ENCODE measurements at places on chromosomes 4 and X.

DNA sequence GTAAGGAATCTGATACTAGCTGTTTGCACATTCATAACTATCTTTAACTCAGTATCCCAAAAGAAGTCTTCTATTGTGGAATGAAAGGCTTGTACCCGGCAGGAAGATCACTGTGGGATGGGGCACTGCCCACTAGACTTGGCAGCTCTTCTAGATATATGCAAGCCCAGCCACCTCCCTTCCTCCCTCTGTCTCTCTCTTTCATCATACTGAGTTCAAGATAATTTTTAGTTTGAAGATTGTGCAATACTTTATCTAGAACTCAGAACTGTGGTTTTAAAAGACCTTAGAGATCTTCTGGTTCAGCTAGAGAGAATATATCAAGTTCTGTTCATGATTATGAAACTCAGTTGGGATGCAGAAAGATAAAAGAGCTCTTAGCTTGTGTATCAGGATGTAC is 22.5 kb upstream of the GPR34 start:
- DNase-seq = no peak

DNA sequence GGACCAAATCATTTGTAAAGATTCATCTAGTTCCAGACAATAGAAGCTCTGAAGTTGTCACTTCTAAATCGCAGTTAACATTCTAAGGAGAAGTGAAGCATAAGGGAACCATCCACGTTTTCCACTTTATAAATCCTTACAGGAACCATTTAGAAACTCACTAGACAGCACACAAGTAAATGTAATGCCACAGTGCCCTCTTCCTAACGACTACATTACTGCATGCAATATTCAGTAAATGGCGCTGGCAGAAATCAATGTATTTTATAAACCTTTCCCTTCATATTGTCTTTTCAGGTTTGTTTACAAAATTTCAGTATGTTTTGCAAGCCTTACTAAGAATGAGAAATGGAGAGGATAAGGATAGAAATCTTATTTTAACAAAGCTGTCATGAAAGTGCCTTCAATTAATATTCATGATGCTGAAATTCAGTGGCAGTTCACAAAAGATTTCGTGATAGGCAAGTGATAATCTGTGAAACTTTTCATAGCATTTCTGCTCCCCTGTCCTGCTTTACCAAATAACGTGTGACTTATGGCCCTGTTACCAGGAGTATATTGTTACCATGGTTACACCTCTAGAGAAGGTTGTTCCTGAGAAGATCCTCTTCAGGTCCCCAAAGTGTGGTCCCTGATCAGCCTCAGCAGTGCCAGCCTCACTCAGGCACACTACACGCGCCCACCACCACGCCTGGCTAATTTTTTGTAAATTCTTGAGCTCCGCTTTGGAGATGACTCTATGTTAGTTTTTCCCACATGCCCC is 54.2 kb downstream of the TMA16 start:
- no peak for DNase-seq

GRCh38 chr4:7854697-7855370 is 84.8 kb downstream of the AFAP1 start:
- peak; percentile 42 for DNase-seq

DNA sequence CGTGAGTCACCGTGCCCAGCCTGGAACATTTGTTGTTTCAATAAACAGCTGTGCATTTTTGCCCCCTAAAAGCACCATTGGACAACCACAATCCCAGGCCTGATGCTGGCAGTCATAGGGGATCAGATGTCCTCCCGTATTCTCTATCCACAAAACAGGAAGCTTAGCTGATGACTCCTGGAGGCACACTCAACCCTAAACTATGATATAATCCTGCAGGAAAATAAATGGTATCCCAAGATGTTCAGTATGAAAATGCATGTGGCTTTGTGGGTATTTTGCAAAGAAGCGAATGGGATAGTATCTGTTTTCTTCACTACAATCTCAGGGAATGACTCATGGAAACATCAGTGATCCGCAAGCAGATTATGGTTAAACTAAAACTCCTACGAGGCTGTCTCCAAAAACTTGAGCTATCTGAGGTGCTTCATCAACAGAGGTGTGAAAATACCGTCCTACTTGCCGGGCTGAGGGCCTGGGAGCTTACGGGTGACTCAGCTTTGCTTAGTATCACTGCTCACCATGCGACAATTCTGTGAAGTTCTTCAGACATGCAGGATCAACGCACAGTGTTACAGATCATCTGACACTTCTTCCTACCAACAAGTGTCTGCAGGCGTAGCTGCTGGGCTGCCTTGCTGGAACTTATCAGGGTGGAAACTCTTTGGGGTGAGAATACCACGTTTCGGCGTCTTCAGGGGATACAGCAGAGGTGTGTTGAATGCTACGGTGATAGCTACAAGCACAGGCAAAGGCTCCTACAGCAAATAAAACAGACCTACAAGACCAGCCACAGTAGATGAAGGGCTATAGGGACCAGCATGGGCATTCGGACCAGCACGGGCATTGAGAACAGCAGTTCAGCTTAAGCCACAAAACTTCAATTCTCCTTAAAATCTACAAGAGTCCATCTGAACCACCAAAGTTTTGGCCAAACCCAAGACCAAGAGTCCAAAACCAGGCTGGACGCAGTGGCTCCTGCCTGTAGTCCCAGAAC is 148.5 kb downstream of the DHRSX start:
- DNase-seq = no peak

GRCh38 chrX:102950908-102951866 is 14.1 kb downstream of the RAB40AL start:
- peak; percentile 9 for DNase-seq

DNA sequence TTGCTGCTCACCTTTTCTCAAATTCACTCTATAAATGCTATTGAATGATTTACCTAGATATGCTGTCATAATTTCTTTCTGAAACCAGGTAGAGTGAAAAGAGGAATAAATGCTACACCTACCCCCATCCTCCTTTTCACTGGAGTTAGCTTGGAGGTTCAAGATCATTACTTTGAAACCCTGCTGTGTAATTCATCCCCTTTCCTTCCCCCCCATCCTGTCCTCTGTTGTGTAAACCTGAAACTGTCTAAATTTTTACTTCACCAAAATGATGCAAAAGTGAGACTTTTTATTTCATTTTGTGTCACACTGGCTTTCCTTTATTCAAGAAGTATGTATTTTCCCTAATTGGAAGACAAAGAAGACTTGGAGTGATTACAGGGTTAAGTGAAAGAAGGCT is 5.4 kb downstream of the ZCCHC18 start:
- DNase-seq = no peak

GRCh38 chrX:94524867-94525266 is 850.9 kb downstream of the FAM133A start:
- no peak for DNase-seq

DNA sequence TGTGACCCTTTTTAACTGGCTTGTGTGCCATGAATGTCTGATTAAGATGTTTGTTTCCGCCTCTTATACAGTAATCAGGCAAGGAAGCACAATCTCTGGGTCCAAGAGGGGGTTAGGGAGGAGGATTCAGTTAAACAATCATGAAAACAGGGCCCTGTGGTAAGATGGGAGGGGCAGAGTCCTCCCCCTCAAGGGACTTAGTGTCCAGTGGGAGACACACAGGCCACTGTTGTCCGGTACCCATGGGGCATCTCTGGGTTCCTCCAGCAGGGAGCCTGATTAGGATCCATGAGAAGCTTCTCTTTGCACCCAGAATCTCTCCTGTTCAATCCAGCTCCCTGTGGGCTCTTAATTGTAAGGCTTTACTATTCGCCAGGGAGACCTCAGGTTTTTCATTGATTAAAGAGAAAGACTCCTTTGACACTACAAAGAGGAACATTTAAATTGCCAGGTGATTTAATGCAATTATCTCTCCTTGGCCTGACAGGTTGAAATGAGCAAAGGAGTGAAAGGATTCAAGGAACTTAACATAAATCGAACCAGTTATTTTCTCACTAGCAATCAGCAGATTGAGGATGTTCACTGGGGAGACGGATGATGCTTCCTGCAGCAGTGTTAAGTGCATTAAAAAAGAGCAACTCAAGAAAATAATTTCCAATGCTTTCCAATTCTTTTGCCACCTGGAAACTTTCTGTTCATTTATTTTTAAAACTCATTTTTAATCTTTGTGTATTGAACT is 225.4 kb downstream of the PTTG2 start:
- no peak for DNase-seq

DNA sequence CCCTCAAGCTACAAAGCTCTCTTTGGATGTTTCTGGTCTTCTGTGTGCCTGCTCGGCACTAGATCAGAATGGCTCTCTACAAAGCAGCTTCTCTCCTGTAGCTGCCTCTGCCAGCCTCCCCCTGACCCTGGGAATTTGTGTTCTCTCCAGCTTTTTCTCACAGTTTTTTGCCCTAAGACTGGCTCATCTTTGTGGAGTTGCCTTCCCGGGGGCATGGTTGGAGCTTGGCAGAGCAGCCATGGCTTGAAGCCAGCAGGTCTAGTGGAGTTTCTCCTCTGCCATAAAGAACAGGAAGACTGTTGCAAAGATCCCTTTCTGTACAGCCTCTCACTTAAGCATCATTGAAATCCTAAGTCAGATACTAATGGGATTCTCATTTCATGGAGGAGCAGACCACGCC is 163.3 kb upstream of the MAMLD1 start:
- DNase-seq = no peak

- no peak for DNase-seq
These were observed 296.6 kb upstream of the DIPK2B start for GRCh38 chrX:45497290-45497689.

DNA sequence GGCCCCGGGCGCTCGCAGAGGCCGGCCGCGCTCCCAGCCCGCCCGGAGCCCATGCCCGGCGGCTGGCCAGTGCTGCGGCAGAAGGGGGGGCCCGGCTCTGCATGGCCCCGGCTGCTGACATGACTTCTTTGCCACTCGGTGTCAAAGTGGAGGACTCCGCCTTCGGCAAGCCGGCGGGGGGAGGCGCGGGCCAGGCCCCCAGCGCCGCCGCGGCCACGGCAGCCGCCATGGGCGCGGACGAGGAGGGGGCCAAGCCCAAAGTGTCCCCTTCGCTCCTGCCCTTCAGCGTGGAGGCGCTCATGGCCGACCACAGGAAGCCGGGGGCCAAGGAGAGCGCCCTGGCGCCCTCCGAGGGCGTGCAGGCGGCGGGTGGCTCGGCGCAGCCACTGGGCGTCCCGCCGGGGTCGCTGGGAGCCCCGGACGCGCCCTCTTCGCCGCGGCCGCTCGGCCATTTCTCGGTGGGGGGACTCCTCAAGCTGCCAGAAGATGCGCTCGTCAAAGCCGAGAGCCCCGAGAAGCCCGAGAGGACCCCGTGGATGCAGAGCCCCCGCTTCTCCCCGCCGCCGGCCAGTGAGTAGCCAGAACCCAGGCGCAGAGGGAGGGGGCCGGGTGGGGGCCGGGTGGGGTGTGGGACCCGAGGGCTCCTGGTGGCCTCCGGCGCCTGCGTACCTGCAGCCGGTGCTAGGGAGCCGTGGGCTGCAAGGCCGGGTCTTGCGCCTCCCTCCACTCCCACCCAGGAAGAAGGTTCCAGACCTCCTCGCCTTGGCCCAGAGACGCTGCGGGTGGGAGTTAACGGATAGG is 534 bp downstream of the MSX1 start:
- no peak for DNase-seq

GRCh38 chrX:129572422-129572821 is 32.4 kb downstream of the OCRL start:
- no peak for DNase-seq

- no peak for DNase-seq
These were observed 62.9 kb downstream of the BRCC3 start for GRCh38 chrX:155134255-155134654.

- DNase-seq = no peak
These were observed 30.3 kb downstream of the BMP3 start for GRCh38 chr4:81060587-81061343.

GRCh38 chrX:65706041-65706828 is 38.8 kb downstream of the MSN start:
- no peak for DNase-seq

GRCh38 chr4:95672811-95673210 is 124.0 kb upstream of the UNC5C start:
- no peak for DNase-seq

DNA sequence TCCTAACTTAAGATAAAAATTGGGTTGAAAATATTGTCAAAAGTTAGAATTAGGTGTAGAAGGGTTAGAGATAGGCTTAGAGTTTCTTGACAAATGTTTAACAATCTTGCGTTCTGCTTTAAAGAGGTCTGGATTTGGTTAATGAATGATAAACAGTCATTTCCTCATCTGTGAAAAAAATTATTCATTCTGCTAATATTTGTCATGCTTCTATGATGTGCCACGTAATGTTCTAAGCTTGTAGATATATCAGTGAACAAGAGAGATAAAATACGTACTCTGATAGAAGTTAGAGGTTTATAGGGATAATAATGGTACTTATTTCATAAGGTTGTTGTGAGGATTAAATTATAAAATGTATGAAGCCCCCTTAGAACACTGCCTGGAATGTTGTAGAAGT is 443.0 kb upstream of the GALNT7 start:
- DNase-seq = no peak

GRCh38 chr4:10688022-10688421 is 3.5 kb upstream of the CLNK start:
- DNase-seq = no peak

DNA sequence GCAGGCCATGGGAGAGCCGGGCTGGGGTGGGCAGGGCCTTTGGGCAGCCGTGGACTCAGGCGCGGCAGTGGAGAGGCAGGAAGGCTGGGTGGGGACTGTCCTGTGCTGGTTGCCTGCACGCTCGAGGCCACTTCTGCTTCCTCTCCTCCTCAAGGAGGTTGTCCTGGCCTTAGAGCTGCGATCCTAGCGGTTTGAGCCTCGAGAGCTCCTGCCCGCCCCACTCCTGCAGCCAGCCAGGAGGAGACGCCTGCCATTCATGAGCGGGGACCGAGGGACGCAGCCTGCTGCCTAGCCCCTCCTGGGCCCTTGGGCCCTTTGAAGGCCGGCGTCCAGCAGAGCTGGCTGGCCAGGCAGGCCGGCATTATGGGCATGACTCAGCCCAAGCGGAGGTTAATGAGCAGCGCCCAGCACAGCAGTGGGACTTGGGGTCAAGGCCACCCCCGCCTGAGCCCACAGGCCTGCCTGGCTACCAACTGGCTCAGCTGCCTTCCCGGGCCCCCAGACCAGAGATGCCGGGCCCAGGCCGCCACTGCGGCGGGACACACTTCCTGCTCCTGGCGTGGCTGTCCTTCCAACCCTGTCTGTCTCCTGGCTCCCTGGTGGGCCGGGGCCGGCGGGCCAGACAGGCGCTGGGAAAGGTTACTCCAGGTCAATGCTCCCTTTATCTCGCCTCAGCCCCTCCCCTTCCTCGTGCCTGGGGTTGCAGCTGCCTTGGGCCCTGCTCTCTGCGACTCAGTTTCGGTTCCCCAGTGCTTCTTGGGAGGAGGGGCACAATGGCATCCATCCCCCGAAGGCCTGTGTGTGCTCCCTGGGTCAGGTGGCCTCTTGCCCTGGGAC is 1.8 kb downstream of the ABCD1 start:
- no peak for DNase-seq

DNA sequence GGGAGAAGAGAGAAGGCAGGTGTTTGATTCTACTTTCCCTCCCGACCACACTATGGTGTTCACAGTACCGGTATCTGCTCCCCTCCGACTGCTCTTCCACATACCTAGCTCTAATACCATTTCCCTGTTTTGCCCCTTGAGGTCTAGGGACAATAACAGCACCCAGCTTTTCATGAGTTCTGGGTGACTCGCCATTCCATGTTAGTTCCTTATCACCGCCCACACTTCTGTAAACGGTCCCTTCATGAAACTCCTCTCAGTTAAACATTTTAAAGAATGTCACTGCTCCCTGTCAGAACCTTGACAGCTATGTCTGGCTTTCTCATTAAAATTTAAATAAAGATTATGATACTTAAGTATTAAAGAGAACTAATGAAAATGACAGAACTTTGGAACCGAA is 136.7 kb downstream of the ADAMTS3 start:
- DNase-seq = no peak
